Left kidney (tissue), 8 donors: ENCODE measurements at places on chromosomes 11 and 22. TPM values are rescaled to one million over a fixed set of nuclear protein-coding genes. Genes with fewer than 3 reads are reported as not detected.

CALCB gene
- polyA plus RNA-seq, result 4.4 TPM

P2RY2 gene
- 0.58 TPM for polyA plus RNA-seq

ZBTB3 gene
- 8.1 TPM for polyA plus RNA-seq

NUP160 gene
- 86.8 TPM for polyA plus RNA-seq

MS4A6A gene
- 14.2 TPM for polyA plus RNA-seq

PRRG4 gene
- polyA plus RNA-seq, result 6.6 TPM

CARD18 gene
- polyA plus RNA-seq, result not detected

ME3 gene
- polyA plus RNA-seq, result 29.7 TPM

EHBP1L1 gene
- polyA plus RNA-seq, result 19.0 TPM

PPME1 gene
- polyA plus RNA-seq, result 42.7 TPM

SEPTIN5 gene
- 32.1 TPM for polyA plus RNA-seq

KCNQ1 gene
- 9.1 TPM for polyA plus RNA-seq

CPT1A gene
- polyA plus RNA-seq, result 43.0 TPM

FOLR3 gene
- polyA plus RNA-seq, result 1.1 TPM

PRAME gene
- polyA plus RNA-seq, result 1.7 TPM

ST14 gene
- polyA plus RNA-seq, result 23.5 TPM

RIBC2 gene
- 7.0 TPM for polyA plus RNA-seq

RIC3 gene
- 21.0 TPM for polyA plus RNA-seq

HDAC10 gene
- polyA plus RNA-seq, result 21.7 TPM

OR5M3 gene
- not detected for polyA plus RNA-seq

B4GALNT4 gene
- polyA plus RNA-seq, result 65.8 TPM

PATE4 gene
- 0.20 TPM for polyA plus RNA-seq

SAA2 gene
- not detected for polyA plus RNA-seq

AQP11 gene
- 6.3 TPM for polyA plus RNA-seq

OR4A16 gene
- not detected for polyA plus RNA-seq

HEPN1 gene
- polyA plus RNA-seq, result 1.7 TPM

INTS4 gene
- 53.6 TPM for polyA plus RNA-seq

FAT3 gene
- polyA plus RNA-seq, result 13.7 TPM

MRGPRE gene
- not detected for polyA plus RNA-seq

FIBIN gene
- 17.9 TPM for polyA plus RNA-seq

OR4X2 gene
- polyA plus RNA-seq, result not detected

FRMD8 gene
- 18.1 TPM for polyA plus RNA-seq

SCGB1D2 gene
- polyA plus RNA-seq, result 0.80 TPM

OR11H1 gene
- polyA plus RNA-seq, result not detected
